ENCODE measurements at places on chromosomes 1 and 21. TPM values are rescaled to one million over a fixed set of nuclear protein-coding genes. Genes with fewer than 3 reads are reported as not detected.

GRCh38 chr1:107294686-107295085 is 153.8 kb downstream of the NTNG1 start:
- no peak for DNase-seq

The FBXO2 gene
- 14.1 TPM for total RNA-seq

The C1orf74 gene
- total RNA-seq = 5.0 TPM

DNA sequence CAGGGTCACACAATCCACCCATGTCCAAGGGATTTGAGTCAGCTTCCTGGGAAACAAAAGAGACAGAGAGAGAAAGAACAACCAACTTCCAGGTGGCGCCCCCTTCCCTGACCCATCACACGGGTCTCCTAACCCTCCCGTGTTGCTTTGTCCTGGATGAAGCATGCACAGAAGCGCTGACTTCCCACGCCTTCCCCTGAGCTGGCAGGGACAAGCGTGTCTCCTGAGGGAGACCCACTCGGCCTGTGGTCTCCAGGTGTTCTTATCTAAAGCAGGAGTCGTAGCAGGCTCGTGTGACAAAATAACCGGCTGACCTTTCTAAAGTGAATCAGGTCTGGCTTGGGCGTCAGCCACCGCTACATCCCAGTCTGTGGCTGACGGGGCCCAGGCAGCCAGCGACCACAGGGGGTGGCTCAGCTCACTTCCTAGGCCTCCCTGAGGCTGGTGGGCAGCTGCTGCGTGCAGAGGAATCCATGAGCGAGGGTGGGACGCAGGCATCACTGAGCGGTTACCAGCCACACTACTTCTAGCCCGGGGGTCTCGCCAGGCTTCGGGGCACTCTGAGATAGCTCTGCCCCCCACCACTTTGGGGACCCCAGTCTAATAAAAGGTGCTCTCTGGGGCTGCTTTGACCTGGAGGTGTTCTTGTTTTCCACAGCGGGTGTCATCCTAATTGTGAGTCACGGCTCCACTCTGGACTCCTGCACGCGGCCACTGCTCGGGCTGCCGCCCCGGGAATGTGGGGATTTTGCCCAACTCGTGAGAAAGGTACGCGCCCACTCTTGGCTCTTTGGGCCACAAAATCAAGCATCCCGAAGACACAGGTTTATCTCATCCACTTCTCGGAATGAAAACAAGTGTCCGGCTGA is 40.4 kb downstream of the UBASH3A start:
- DNase-seq = no peak

The AMPD1 gene
- 0.40 TPM for total RNA-seq

DNA sequence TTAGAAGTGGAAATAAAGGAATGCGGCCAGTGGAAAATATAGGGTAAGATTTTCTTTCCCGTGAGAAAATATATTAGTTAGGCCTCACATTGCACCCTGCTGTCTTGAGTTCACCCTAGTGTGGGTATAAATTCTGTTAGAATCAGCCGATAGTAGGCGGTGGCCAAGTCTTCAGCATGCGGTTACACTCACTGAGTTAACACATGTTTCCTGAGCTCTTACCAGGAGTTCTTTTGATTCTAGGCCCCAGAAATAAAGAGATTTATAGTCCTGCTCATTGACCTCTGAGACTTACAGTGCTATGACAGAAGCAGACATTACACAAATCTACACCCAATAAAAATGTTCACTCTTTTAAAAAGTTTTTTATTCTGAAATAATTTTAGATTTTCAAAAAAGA is 279.3 kb upstream of the LRRC7 start:
- no peak for DNase-seq

The MCOLN3 gene
- 1.6 TPM for total RNA-seq

GRCh38 chr1:67514786-67515185 is 84.6 kb upstream of the SERBP1 start:
- DNase-seq = no peak

All from prostate gland (tissue), 2 donors.